ENCODE measurements at places on chromosomes 2 and 18.

DNA sequence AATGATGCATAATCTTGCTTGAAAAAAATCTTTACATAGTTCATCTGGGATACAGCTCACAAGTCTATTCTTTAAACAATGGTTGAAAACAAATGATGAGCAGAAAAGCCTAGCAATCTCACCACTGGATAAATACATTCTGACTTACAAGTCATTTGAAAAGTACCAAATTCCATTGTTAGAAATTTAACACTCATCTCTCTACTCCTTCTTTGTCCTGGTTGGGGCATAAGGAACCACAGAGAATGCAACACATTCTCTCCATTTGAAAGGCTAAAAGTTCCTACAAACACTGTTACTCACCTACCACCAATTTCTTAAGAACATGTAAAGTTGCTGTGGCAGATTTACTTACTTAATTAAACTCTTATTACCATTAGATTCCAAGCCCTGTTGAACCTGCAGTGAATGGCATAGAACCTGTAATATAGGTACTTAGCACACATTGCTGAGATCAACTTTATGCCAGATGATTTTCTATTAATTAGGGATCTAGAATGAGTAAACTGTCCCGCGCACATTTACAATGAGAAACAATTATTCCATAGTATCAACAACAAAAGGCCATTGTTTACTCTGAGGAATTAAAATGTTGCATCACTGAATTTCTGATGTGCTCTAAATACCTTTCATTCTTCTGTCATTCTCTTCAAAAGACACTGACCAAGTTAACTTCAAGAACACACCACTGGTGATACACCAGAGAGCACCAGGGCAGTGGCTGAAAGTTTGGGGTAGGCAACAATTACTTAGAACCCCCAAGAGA lies 69.6 kb downstream of the CABYR start:
- DNase-seq: no peak

GRCh38 chr2:231351648-231352047 lies 43.9 kb upstream of the B3GNT7 start:
- DNase-seq: no peak

GRCh38 chr2:127437781-127438726 lies 19.8 kb downstream of the PROC start:
- no peak for DNase-seq

GRCh38 chr18:43932140-43932539 lies 654.9 kb upstream of the SYT4 start:
- DNase-seq: no peak

- DNase-seq: no peak
These were observed 216.1 kb downstream of the ZNF804A start for GRCh38 chr2:184814421-184814820.

DNA sequence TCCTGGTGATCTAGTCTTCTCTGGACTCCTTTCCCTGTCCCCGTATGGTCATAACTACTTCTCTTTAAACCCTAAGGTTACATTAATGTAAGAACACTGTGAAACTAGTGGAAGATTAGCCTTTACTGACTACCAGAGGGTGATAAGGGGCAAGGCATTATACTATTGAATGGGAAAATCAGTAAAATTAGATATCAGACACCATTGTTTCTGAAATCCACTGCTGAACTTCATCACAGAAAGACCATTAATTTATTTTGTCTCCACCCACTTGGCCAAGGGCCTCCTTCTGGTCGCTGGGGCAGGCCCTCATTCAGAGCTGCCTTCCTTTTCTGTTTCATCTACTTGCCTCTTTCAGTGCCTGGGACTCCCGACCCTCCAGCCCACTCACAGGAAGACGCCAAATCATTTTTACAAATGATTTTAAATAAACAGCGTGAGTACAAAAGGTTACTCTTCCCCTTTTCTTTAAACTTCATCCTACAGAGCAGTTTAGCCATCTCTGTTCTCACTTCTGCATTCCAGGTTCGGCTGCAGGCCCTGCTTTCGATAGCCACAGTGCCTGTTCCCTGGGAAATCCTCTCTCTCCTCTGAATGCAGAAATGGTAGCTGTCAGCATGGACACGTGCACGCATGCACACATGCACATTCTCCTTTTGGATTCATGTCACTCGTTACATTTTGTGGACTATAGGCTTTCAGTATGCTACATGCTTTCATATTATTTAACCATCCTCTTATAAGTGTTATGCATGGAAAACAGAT lies 70.3 kb upstream of the DOCK10 start:
- no peak for DNase-seq

GRCh38 chr18:76467371-76468190 lies 27.5 kb downstream of the ZNF516 start:
- DNase-seq: no peak

GRCh38 chr2:16973586-16974286 lies 308.1 kb upstream of the CYRIA start:
- no peak for DNase-seq

DNA sequence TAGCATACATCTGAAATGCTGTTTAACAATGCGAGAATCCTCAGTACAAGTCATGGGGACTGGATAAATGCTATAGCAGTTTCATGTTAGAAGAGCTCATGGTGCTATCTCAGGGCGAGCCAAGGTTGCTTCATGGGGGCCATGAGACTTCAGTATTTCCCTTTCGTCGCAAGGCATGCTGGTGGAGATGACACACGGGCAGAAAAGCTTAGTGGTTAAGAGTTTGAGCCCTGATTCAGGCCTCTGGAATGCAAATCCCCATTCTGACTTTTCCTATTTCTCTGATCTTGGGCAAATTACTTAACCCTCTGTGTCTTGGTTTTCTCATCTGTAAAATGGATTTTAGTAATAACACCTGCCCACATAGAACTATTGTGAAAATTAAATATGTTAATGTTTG lies 57.4 kb upstream of the EPHA4 start:
- DNase-seq: no peak

DNA sequence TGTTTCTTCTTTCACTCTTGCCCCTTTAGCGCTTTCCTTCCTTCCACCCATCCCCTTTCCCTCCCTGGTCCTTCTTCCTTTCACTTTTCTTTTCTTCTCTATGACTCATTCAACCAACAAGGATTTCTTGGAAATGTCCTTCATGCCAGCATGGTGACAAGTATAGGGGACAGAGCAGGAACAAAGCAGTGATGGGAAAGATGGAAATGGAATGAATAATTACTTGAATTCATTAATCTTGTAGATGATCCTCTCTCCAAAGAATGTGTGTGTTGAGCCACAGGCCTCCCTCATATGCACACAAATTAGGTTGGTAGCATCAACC lies 1.5 kb downstream of the VAMP5 start:
- no peak for DNase-seq

DNA sequence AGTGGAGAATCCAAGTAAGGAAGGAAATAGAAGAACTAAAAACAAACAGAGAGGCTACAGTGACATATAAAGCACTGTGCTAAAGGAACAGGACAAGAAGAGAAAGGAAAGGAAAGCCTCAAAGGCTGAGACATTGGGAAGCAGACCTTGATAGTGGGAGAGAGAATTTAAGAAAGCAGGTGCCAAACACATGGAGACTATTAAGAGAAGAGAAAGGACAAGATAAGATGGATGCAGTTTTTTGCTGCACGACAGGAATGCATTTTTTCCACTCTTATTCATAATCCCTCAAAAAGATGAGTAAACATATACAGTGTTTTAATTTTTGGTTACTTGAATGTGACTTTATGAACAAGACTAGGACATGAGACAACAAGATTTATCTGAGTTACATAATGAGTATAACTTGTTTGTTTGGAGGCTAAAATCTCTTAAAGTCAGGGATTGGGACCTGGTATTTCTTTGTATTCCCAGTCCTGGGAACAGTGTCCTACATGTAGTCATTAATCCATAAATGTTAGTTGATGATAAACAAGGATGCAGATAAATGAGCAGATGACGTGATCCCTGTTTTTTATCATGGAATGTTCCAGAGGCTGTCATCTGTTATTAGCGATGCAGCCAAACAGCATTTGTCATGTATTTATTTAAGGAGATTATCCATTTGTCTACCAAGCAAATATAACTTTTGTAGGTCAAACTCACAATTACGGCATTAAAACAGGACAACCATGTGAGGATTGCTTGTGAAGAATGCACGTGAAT lies 141.7 kb downstream of the DNER start:
- no peak for DNase-seq

GRCh38 chr2:54143780-54144179 lies 28.4 kb downstream of the ACYP2 start:
- DNase-seq: no peak

DNA sequence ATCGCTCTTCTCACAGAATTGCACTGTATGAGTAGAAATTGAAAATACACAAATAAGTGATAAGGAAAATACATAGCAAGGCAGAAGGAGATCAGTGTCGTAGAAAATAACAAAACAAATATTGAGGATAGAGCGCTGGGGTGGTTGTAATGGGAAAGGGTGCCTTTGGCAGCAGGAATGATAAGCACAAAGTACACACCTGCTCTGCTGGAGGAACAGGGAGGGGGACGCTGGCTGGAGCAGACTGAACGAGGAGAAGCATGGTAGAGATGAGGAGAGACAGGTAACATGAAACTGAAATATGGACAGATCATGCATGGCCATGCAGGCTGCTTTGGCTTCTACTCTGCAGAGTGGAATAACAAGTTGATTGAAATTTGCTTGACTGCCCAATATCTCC lies 181.2 kb upstream of the FSHR start:
- DNase-seq: no peak

GRCh38 chr2:233408366-233409285 lies 54.3 kb downstream of the DGKD start:
- no peak for DNase-seq

DNA sequence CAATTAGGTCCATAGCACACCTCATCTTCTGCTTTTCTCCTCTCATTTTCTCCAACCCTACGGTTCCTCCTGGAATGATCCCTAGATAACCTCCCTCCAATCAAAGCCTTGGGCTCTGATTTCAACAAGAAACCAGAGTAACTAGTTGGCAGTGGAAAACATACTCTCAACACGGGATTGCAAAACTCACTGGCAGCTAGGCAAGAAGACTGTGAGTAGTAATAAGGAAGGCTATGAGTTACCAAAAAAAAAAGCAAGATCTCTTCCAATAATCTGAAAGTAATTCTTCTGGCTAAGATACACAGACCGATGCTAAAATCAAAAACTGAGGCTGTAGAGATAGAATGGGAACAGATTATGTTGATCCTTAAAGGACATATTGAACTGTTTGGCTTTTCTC lies 28.4 kb upstream of the CCDC102B start:
- DNase-seq: no peak

GRCh38 chr2:101003278-101003775 lies 1.2 kb downstream of the RPL31 start:
- DNase-seq: no peak

DNA sequence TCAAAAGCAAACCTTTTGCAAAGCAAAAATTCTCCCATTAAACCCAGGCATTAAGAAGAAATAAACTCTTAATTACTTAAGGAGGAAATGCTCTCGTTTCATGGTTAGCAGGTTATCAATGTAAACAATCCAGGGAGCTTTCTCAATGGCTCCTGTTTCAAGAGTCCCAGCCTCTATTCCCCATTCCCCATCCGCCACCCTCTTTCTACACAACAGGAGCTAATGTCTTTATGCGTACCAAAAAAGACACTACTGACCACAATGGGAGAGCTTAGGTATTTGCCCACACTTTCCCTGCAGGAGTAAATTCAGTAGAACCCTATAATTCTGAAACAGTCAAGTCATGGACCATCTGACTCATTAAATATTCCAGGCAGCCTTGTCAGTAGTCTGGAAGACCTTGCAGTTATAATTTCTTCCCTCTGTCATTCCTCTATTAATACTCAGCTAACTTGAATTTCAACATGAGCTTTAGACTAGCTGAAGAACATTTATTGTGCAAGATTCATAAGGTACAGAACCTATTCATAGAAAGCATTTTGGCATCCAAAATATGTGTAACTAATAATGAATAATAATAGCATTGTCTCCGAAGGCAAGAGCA lies 48.6 kb downstream of the SLC8A1 start:
- no peak for DNase-seq

- no peak for DNase-seq
These were observed 31.8 kb downstream of the CRIM1 start for GRCh38 chr2:36387258-36387916.

DNA sequence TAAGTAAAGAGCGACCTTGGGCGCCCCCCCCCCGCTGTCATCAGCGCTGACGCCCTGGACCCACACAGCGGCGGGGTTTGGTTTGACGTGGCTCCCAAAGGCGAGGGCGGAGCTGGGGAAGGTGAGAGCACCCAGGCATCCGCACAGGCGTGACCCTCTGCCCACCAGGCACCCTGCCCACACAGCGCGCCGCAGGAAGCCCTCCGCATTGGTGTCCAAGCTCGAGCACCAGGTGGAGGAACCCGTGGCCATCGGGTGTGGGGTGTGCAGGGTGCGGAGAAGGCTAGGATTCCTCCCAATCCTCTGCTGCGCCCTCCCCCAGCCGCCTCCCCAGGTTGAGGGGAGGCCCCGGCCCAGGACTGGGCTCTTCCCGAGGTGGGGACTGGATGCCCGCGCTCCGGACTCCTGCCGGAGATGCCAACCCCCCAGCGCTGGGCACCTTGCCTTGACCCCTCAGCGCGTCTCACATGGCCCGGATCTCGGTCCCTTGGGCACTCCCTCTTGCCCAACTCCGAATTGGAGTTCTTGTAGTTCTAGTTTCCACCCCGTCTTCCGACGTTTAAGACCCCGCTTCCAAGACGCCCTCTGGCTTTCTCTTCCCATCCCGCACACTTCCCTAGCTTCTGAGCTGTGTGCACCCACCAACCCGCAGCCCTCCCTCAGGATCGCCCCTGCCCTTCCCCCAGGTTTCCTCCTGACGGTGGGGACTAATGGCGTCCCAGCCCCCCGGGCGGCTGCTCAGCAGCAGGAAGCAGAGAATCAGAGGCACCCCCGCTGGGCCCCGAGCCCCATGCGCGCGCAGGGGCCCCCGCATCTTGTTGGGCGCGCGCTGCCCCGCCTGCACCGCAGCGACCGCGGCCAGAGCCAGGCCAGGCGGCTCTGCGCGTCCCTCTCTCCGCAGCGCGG lies 25.9 kb upstream of the RESP18 start:
- no peak for DNase-seq

GRCh38 chr18:11747286-11747685 lies 58.2 kb downstream of the GNAL start:
- DNase-seq: no peak

- DNase-seq: no peak
These were observed 608.1 kb downstream of the LRP1B start for GRCh38 chr2:141522702-141523101.

GRCh38 chr2:227748079-227748478 lies 2.4 kb downstream of the SCYGR8 start:
- no peak for DNase-seq

Measured in stimulated activated CD4-positive, alpha-beta T cell treated with anti-CD3 and anti-CD28 coated beads, TNF-alpha, amount 100 ng/mL, for 4 hours (primary cell).